ENCODE measurements at places on chromosomes 7 and 10.
A peak's percentile ranks its signal among the peaks of the same experiment; 100 is the strongest.

GRCh38 chr7:115676080-115676479 is 354.5 kb downstream of the TFEC start:
- peak; percentile 47 for DNase-seq

DNA sequence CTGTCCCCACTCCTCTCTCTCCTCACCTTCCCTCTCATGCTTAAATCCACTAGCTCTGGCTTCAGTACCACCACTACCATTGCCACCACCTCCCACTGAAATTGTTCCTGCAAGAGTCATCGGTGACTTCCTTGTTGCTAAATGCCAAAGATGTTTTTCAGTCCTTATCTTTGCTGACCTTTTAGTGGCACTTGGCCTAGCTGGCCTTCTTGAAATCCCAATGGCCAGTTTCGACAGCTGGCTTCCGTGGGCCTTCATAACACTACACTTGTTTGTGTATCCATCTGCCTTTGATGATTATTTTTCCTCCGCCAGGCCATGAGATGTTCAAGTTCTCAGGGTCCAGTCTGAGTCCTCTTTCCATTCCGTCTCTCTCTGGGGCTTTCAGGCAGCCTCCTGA is 118.2 kb upstream of the NANOS1 start:
- no peak for DNase-seq

GRCh38 chr7:94832051-94832450 is 75.3 kb upstream of the PPP1R9A start:
- DNase-seq = no peak

- DNase-seq = no peak
These were observed 6.0 kb downstream of the CCNJ start for GRCh38 chr10:96049340-96049739.

DNA sequence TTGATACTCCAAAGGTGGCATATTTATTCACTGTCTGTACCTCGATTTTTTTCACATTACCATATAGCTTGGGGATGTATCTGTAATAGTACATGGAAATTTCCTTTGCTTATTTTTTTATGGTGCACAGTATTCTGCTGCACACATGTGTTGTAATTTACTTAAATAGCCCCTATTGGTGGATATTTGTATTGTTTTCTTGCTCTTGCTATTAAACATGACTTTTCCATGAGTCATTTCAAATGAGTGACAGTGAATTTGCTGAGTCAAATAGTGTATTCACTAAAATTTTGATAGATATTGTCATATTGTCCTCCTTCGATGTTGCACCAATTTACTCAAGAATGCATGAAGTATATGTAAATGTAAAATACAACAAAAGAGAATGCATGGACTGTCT is 122.7 kb upstream of the STEAP4 start:
- DNase-seq = no peak
